ENCODE measurements at places on chromosomes 2 and 18.

GRCh38 chr2:118720866-118721265 lies 126.6 kb downstream of the EN1 start:
- H3K36me3 ChIP-seq = no peaks in the 10 kb centered on the region
- H3K4me3 ChIP-seq = no peak overlapping the region
- no peaks in the 10 kb centered on the region for H3K27me3 ChIP-seq
- no peaks in the 10 kb centered on the region for H3K4me1 ChIP-seq
- DNase-seq = no peak
- no peak overlapping the region for H3K27ac ChIP-seq

DNA sequence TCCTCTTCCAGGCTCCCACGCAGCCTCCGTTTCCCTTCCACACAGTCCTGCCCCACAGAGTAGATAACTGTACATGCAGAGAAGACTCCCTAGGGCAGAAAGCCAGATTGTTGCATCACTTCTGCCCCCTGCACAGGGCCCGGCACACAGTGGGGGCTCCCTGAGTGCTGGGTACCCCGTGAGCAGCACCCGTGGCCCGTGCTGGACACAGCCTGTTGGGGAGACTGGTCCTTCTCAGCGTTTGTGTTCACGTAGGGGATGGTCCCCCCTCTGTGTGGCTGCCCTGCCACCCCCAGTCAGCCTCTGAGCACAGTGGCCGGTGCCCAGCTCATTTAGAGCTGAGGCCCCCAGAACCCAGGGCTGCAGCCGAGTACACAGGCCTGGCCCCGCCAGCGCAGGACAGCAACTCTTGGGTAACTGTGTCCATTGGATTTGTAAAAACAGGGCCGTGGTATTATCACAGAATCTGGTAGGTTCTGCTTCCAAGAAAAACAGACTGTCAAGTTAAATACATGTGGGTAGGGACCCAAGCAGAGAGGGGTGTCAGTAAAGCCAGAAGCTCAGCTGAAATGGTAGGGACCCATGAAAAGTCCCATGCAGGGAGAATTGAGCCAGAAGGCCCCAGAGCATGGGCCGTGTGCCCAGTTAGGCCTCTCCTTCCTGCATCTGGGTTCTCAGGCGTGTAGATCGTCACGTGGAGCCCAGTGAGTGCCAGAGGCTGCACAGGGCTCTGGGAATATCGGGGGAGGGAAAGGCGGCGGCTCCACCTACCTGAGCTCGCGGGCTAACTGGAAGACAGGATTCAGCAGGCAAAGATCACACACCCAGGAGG lies 257.3 kb downstream of the ATAD2B start:
- no peak overlapping the region for H3K4me3 ChIP-seq
- H3K27ac ChIP-seq = no peak overlapping the region
- no peaks in the 10 kb centered on the region for H3K27me3 ChIP-seq
- H3K36me3 ChIP-seq = no peaks in the 10 kb centered on the region

DNA sequence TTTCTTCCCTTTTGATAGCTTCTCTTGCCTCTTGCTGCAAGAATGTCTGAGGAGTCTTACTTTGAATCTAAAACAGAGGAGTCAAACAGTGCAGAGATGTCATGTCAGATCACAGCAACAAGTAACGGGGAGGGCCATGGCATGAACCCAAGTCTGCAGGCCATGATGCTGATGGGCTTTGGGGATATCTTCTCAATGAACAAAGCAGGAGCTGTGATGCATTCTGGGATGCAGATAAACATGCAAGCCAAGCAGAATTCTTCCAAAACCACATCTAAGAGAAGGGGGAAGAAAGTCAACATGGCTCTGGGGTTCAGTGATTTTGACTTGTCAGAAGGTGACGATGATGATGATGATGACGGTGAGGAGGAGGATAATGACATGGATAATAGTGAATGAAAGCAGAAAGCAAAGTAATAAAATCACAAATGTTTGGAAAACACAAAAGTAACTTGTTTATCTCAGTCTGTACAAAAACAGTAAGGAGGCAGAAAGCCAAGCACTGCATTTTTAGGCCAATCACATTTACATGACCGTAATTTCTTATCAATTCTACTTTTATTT lies 133.5 kb upstream of the CDCA7 start:
- H3K4me1 ChIP-seq = no peaks in the 10 kb centered on the region
- H3K36me3 ChIP-seq = no peaks in the 10 kb centered on the region
- no peaks in the 10 kb centered on the region for H3K27me3 ChIP-seq
- H3K27ac ChIP-seq = no peak overlapping the region
- H3K4me3 ChIP-seq = no peak overlapping the region
- DNase-seq = no peak

DNA sequence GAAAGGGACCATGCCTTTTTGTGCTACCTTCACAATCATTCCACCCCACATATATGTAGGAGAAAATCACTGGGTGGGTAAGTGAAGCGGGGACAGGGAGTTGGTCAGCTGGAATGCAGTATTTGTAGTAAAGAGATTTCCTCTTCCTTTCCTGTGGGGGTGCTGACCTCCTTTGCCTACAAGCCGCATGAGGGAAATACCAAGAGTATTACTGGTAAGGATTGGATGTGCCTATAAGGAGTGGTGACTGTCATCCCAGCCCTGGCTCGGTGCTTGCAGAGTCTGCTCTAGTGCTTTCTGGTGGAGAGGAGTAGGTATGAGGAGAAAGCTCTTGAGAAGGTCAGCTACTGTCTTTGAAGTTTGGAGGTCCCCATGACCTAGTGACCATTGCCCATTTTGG lies 324.6 kb downstream of the HRH4 start:
- no peak overlapping the region for H3K4me3 ChIP-seq
- H3K27me3 ChIP-seq = no peaks in the 10 kb centered on the region
- H3K36me3 ChIP-seq = no peaks in the 10 kb centered on the region
- no peak for DNase-seq

DNA sequence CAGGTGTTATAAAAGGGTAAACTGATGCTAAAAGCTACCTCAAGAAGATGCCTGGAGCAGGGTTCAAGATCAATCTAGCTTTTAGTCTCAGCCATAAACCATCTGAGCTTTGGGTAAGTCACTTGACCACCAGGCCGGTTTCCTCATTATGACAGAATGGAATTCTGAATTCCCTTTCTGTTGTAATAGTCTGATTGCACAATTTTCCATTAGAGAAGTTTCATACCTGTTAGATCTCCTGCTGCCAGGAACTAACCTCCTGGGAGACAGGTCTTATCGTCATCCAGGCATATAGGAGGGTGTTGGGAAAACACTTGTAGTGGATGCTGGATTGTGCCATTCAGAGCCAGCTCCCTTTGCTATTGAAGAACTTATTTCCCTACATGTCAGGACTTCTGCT lies 272.5 kb downstream of the TDRD15 start:
- no peaks in the 10 kb centered on the region for H3K36me3 ChIP-seq
- no peaks in the 10 kb centered on the region for H3K4me1 ChIP-seq
- H3K27ac ChIP-seq = no peak overlapping the region
- H3K4me3 ChIP-seq = no peak overlapping the region

GRCh38 chr2:132816234-132816633 lies 146.2 kb upstream of the LYPD1 start:
- H3K27me3 ChIP-seq = no peaks in the 10 kb centered on the region
- no peak overlapping the region for H3K4me3 ChIP-seq
- DNase-seq = no peak
- H3K36me3 ChIP-seq = no peaks in the 10 kb centered on the region

Measured in effector memory CD4-positive, alpha-beta T cell (primary cell).